ENCODE measurements at places on chromosomes 2 and 18.

DNA sequence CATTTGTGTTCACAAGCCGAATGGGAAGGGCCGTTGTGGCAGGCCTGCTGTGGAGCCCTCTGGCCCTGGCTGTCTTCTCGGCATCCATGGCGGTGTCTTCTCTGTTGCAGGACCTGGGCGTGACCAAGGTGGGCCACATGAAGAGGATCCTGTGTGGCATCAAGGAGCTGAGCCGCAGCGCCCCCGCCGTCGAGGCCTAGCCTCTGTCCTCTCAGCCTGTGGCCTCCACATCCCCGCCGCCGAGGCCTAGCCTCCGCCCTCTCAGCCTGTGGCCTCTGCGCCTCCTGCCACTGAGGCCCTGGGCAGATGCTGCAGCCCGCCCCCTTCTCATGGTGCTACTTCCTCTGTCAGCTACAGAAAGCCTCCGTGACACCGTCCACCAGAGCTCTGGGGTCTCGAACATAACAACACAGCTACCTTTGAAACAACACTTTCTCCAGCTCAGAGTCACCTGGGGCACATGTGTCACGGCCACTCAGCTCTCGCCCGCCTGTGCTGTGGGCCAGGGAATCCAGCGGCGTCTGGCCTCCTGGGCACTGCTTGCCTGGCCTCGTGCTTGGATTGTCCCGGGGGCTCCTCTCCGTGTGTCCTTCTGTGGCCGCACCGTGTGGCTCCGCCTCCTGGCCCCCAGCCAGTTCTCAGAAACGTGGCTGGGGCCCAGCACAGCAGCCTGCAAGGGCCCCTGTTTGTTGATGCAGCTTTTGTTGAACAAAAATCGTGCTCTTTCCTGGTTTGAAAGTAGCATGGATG, 97.1 kb downstream of the USP40 start:
- DNase-seq = no peak

DNA sequence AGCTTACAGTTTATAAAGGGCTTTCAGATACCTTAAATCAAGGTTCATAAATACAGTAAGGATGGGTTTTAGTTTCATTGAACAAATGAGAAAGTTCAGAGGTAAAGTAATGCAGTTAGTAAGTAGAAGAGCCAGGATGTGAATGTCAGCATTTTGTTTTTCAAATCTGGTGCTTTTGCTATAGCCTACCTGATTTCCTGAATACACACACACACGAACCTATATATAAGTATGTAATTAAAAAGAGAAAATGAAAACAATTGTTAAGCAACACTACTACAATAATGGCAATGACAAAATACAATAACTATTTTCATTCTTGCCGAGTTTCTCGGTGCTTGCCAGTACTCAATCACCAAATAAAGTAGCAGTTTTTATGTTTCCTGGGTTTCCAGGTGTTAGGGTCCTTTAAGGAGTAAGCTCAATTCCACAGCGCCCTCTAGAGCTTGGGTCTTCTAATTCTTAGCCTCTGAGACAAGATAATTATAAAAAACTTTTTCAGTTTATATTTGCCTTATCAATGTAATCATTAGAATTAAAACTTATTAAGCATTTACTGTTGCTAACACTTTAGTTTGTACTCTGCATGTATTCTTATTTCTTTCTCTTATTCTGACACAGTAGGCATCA, 512.9 kb upstream of the ACVR2A start:
- peak; percentile 20 for DNase-seq

DNA sequence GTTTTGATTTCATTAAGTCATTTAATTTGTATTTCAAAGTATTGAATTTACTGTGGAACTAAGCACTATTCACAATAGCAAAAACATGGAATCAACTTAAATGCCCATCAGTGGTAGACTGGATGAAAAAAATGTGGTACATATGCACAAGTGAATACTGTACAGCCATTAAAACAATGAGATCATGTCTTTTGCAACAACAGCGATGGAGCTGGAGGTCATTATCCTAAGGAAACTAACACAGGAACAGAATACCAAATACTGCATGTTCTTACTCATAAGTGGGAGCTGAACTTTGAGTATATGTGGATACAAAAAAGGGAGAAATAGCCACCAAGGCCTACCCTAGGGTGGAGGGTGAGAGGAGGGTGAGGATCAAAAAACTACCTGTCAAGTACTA, 164.4 kb downstream of the BABAM2 start:
- DNase-seq = no peak

DNA sequence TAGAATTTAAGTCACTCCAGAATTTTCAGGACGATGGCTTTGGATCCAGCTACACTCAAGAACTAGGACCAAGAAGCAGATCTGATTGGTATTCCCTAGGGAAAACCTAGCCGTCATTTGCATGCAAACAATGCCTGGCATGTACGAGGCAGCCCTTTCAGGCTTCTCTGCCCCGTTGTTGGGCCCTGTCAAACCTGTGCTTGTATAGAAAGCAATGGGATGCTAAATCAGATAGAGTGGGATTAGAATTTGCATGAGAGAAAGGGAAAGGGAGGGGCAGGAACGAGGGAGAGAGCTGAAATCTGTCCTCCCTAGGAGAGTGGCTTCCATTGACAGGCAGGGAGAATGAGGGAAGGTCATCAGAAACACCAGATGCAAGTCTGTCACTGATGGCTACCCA, 28.6 kb downstream of the ARID5A start:
- no peak for DNase-seq

GRCh38 chr18:34947711-34948125, 93.5 kb upstream of the MAPRE2 start:
- DNase-seq = no peak

GRCh38 chr2:179550849-179551248, 286.2 kb upstream of the SESTD1 start:
- no peak for DNase-seq

DNA sequence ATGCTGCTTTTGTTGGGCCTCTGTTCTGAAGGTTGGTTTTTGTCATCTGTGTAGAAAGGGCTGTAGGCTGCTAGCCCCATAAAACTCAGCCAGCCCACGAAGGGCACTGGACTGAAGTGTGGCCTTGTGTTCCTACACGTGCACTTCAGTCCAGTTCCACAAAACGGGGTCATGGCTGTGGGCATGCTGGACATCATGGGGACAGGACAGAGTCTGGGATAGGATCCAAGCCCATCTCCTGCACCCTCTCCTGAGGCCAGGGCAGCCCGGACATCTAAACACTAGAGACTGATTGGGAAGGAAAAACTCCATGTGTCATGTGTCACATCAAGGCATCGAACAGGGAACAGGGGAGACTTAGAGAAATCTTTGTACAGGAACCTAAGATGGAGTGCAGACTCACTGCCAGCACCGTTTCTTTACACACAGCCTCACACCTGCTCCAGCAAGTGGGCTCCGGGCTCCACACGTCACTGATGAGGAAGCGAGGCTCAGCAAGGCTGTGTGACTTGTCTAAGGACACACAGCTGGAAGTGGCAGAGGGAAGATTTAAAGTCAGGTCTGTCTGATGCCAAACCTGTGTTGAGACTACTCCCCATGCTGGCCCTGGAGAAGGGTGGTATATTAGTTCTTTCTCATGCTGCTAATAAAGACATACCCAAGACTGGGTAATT, 74.8 kb upstream of the BCL2L11 start:
- no peak for DNase-seq

- DNase-seq = no peak
Measured at GRCh38 chr2:241011751-241012510, 13.5 kb downstream of the SNED1 start.

DNA sequence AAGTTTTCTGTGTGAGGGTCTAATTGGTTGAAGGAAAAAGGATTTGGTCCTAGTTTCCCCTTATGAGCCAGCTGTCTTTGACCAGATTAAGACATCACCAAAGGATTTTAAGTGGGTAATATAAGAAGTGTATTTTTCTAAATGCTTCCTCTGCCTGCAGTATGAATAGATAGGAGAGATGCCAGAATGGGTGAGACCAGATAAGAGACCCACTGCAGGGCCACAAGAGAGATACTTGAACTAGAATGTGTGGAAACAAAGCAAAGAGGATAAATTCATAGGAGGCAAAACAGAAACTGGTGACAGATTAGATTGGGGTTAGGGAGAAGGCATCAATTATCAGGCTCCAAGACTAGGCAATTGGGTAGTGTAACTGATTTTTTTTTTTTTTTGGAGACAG, 1.1 kb upstream of the HDHD2 start:
- DNase-seq = no peak

DNA sequence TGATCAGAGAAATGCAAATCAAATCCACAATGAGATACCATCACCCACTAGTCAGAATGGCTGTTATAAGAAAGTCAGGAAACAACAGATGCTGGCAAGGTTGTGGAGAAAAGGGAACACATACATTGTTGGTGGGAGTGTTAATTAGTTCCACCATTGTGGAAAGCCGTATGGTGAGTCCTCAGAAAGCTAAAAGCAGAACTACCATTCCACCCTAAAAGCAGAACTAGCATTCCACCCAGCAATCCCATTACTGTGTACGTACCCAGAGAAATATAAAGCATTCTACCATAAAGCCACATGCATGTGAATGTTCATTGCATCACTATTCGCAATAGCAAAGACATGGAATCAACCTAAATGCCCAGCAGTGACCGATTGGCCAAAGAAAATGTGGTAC, 60.7 kb downstream of the ANKRD62 start:
- no peak for DNase-seq

- DNase-seq = no peak
Measured at GRCh38 chr2:208306291-208306690, 40.2 kb downstream of the PIKFYVE start.

GRCh38 chr2:120883607-120884440, 148.2 kb downstream of the GLI2 start:
- no peak for DNase-seq

DNA sequence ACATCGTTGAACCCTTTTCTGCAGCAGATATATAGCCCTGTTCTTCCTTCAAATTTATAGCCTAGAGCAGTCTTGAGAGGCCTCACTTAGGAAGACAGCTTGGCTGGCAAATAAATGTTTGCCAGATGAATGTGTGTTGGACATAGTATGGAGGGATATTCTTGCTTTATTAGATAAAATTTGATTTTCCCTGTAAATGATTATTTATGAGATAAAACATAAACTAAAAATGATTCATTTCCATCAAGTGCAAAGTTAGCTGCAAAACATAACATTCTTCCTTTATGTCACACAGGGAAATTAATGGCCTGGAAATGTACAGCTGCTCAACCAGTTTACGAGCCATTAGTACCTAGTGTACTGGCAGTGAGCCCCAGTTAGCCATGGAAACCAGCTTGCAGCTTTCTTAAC, 82.5 kb downstream of the LIMS1 start:
- DNase-seq = no peak

GRCh38 chr2:63484481-63484880, 103.8 kb downstream of the WDPCP start:
- no peak for DNase-seq

DNA sequence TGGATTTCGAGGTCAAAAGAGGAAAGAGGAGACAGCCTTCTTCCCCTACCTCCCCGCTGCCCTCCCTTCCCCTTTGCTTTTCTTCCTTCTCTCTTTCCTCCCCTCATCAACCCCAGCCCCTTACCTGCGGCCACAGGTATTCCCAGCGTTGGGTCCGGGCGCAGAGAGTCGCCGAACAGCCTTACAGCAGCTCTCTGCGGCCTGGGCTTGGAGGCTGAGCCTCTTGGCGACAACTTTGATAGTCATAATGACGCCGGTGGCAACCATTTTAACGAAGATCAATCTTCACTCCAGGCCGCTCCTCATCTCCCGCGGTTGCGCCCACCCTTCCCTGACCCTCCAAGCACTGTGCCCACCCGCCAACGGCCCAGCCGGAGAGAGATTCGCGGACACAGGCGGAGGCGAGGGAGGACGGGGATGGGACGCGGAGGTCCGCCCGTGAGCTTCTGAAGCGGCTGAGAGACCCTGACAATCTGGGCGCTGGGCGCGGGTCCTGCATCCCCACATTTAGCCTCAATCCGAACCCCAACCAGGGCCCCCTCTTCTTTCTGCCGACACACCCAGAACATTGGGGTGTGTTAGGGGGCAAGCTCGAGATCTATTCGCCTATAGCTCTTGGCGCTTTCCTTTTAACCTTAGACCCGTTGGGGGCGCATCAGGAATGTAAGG, 1.5 kb upstream of the EVX2 start:
- DNase-seq = no peak

DNA sequence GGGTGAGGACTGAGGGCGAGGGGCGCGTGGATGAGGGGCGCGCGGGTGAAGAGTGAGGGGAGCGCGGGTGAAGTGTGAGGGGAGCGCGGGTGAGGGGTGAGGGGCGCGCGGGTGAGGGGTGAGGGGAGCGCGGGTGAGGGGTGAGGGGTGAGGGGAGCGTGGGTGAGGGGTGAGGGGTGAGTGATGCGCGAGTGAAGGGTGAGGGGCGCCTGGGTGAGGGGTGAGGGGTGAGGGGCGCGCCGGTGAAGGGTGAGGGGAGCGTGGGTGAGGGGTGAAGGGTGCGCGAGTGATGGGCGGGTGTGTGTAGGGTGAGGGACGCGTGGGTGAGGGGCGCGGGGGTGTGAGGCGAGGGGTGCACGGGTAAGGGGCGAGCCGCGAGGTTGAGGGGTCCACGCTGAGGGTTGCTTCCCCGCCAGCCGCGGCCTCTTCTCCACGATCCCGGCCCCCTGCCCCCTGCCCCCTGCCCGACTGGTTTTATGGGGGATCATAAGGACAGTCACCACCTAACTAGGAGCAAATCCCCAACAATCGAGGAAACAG, 1.1 kb upstream of the SLC66A2 start:
- DNase-seq = no peak

- no peak for DNase-seq
Measured at GRCh38 chr2:403682-404081, 115.8 kb upstream of the ALKAL2 start.

GRCh38 chr18:58670404-58671110, 708 bp upstream of the MALT1 start:
- no peak for DNase-seq

DNA sequence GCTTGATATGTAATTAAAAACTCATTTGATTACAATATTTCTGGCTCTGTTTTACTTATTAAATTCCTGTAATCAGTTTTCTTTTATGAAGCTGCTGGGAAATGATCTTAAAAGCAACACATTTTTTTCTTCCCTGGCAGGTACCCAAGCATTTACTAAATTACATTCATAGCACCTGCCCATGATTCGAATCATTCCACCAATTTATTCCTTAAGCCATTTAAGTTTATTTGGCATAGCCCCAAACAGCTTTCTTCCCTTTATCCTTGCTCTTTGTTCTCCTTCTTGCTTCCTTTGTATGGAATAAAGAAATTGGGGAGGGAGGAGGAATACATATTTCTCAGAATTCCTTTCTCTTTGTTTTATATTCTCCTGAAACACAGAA, 241.3 kb downstream of the AGPS start:
- DNase-seq = no peak

DNA sequence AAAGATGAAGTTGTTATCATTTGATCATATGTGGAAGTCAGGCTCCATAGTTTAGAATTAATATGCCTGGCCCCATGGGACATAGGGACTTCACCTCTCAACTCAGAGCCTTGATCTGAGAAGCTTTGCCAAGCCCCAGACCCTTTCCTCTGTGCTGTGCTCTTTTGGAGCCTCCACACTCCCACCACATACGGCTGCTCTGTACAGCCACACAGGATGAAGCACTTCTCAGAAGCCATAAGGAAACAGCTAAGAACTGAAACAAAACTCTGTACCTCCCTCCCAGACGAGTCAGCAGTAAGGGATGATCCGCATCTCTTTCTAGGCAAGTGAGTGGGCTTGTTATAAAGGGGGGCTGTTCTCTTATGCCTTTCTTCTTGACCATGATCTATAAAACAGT, 66.5 kb downstream of the CAB39 start:
- DNase-seq = no peak

GRCh38 chr2:211367711-211368110, 811.3 kb downstream of the CPS1 start:
- DNase-seq = no peak

Data from stimulated activated CD4-positive, alpha-beta T cell treated with anti-CD3 and anti-CD28 coated beads, Interleukin-1b, Interleukin-23, amount 100 ng/mL, for 24 hours (primary cell).